Cardiac fibroblast (primary cell): ENCODE measurements at places on chromosomes 2 and 18.

- peak; percentile 90 for DNase-seq
Measured at GRCh38 chr2:47043142-47043890, 111.8 kb downstream of the STPG4 start.

DNA sequence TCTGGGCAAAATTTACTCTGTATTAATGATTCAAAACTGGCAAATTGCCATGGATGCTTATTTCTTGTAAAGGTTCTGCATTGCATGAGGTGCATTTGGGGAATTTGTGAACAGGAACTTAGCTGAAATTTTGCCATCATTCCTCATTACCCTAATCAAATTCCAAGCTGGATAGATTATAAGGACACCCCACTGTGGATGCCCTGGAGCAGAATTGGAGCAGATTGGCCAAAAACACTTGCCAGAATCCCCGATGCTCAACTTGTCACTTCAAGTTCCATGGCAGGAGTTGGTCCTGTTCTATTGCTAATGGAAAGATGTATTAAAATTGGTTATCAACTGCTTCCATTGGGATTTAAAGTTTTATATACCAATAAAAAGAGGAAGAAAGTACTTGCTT, 237.9 kb downstream of the CCDC102B start:
- no peak for DNase-seq

GRCh38 chr2:70513738-70514137, 39.9 kb downstream of the TGFA start:
- DNase-seq, result no peak

- DNase-seq, result no peak
Measured at GRCh38 chr18:49648326-49648725, 86.5 kb downstream of the LIPG start.

DNA sequence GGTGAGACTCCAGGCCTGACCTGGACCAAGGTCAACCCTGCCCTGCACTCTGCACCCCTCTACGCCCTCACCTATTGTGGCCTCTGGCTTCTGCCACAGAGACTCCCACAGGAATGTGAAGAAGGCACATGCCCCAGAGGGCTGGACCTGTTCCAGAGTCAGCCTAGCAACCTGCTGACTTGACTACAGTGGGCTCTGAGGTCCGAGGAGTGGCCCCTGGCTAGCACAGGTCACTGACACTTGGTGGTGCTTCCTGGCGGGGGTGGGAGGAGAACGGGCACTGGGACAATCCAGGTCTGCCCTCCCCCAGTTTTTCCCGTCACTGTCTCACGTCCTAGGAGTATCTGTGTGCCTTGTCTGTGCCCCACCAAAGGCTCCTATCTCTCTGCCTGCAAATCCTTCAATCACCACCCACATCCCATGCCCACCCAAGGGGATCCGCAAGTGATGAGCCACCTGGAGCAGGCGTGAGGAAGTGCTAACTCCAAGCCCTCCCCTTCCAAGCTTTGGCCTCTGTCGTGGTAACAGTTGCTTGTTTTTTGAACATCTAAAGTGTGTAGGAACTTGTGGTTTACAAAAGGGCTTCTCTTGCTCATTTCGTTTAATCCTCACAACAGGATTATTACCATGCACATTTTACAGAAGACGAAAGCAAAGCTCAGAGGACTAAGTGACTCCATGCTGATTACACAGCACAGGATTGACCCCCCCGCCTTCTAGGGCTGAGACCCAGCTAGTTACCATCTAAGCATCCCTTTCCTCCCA, 86.2 kb downstream of the MCFD2 start:
- DNase-seq, result no peak

DNA sequence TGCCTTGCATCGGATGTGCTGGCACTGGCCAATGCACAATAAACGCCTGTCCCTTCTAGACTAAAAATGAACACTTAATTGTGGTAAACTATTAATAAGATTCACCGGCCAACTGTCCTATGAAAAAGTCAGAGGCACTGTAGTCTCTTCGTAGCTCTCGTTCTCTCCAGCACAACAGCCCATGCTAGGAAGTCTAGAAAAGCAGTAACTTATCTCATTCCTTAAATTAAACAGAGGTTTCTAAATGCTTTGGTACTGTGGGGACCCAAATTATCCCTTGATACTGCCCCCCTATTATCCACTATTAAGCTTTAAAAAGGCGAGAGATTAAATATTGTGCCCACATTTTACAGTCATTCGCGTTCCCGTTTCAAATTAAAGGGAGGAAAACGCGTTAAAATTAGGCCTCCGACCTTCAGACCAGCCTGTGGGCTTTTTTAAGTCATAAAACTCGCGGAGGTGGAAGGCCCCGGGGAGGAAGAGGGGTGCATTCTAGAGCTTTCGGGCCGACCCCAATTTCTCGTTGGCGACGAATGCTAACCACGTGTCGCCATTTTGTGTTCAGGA, 1.5 kb upstream of the PCBP1 start:
- no peak for DNase-seq

DNA sequence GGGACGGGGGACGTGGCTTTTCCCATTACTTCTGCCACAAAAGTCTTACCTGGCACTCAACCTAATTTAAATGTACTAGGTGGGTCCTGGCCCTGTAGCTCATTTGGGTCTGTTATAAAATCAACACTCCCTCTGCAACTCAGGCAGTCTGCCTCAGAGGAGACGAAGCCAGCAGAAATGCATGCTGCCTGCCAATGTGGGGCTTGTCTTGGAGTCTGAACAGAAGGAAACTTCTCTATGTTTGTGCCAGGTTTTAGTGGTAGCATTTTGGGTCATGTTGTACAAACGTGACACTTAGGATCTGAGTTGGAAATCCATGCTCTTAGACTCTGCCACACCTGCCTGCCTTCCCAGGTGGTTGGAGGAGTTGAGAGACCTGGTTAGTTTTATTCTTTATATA, 292.5 kb upstream of the FAM98A start:
- no peak for DNase-seq

DNA sequence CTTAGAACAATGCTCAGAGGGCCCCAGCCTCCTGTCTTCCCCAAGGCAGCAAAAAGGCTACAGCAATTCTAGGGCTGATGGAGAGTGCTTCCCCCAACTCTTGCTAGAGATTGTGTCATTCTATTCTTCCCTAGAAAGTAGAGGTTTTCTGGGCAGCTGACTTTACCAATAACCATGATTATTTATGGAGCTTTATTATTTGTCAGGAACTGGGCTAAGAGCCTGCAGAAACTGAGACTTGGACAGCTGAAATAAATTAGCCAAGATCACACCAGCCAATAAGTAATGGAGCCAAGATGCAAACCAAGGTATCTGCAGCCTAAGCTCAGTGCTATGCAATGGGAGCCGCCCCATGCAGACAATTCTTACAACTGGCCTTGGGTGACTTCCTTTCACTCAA, 84.8 kb downstream of the CCBE1 start:
- DNase-seq, result no peak

DNA sequence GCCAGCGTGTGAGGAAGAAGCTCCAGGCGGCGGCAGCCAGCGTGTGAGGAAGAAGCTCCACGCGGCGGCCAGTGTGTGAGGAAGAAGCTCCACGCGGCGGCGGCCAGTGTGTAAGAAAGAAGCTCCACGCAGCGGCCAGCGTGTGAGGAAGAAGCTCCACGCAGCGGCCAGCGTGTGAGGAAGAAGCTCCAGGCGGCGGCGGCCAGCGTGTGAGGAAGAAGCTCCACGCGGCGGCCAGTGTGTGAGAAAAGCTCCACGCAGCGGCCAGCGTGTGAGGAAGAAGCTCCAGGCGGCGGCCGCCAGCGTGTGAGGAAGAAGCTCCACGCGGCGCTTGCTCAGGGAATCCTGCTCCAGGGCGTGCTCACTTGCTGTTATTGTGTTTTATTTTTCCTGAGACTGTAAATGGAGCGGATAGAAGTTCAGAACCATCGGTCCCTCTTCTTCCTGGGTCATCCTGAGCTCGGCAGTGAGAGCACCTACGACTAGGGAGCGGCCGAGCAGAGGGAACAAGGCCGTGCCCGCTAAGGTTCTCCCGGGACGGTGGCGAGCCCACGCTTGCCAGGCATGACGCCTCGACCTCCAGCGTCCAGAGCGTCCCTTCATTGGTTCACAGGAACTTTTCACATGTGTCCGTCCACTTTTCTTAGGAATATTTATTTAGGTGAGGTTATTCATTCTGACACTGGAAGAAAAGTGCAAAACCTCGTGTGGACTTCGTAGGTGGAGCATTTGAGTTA, 94.2 kb downstream of the TMEM18 start:
- DNase-seq, result no peak

- DNase-seq, result peak; percentile 95
Measured at GRCh38 chr2:144937910-144938709, 418.2 kb upstream of the ZEB2 start.

GRCh38 chr2:51667679-51668078, 635.7 kb upstream of the NRXN1 start:
- peak; percentile 5 for DNase-seq

- DNase-seq, result no peak
Measured at GRCh38 chr2:237966250-237966564, 607 bp upstream of the UBE2F start.

GRCh38 chr2:94759211-94759610, 112.0 kb upstream of the TEKT4 start:
- DNase-seq, result no peak

- no peak for DNase-seq
Measured at GRCh38 chr2:240227538-240228428, 87.3 kb upstream of the OTOS start.

- DNase-seq, result peak; percentile 50
Measured at GRCh38 chr18:60935041-60935910, 398.0 kb upstream of the CDH20 start.

DNA sequence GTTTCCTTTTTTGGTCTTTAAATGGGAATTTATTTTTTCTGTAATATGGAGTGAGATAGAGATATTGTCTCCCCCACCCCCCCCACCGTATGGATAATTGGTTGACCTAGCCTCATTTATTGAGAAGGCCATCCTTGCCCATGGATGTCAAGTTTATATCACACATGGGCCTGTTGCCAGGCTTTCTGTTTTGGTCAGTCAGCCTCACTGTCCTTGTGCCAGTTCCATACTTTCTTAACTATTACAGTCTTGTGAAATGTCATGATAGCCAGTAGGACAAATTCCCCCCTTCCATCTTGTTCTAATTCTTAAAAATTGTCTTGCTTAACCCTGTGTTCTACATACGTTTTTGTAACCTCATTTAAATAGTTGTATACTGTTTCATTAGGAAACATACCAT, 12.5 kb downstream of the BABAM2 start:
- no peak for DNase-seq

GRCh38 chr2:206095536-206096332, 9.8 kb upstream of the INO80D start:
- DNase-seq, result no peak

DNA sequence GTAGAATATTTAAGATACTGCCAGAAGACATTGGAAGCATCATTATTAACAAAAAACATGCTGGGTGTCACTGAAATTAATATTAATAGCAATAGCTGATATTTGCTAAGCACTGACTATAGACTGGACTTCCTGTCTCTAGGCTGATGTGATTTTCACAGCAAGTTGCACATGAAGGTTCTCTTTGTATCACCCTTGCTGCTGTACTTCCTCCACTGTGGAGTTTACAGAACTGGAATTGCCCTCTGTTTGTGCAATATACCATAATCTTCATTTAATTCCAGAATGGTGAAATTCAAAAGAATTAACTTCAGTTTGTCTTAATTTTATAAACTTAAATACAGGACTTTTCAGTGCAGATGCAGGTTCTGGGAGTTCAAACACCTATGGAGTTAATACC, 585.1 kb downstream of the RNF144A start:
- DNase-seq, result no peak
